Activated T-helper 9 cell treated with anti-CD3 and anti-CD28 coated beads, Interleukin-2, amount 50 U/mL, for 16 hours (primary cell): ENCODE measurements at places on chromosomes 12 and 14.

- DNase-seq = no peak
These were observed 89.6 kb downstream of the SCARB1 start for GRCh38 chr12:124774054-124774461.

- DNase-seq = peak; percentile 60
These were observed 1094.4 kb downstream of the BCL11B start for GRCh38 chr14:98177551-98177950.

- DNase-seq = no peak
These were observed 59.7 kb downstream of the LGMN start for GRCh38 chr14:92688434-92689375.

GRCh38 chr12:464484-465267, 4.9 kb downstream of the B4GALNT3 start:
- DNase-seq = no peak

GRCh38 chr12:53046655-53047220, 3.1 kb upstream of the TNS2 start:
- DNase-seq = no peak

GRCh38 chr12:68667896-68668295, 18.9 kb upstream of the NUP107 start:
- no peak for DNase-seq

- no peak for DNase-seq
These were observed 29.3 kb downstream of the JAG2 start for GRCh38 chr14:105139212-105139825.

DNA sequence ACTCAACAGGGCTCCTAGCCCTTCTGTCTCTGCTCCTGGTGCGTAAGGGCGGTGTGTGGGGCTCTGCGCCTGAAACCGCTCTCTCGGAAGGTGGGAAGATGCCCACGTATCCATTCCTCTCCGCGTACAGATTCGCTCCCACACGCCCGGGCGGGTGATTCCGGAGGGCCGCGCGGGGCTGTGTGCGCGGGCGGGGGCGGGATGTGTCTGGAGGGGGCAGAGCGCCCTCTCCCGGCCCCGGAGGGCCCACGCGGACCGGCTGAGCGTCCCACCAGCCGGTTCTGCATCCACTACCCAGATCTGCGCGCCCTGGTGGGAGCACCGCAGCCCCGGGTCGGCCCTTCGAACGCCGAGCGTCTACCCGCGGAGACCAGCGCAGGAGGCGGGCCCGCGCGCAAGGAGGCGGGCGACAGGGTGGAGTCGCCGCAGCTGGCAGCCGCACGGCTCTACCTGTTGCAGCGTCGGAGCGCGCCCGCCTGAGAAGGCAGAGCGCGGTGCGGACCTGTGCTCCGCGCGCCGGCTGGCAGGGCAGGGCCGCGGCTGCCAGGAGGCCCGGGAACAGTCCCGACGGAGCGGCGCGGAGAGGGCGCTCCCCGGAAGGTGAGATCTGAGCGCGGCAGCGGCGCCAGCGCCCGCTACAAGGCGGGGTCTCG, 1.4 kb upstream of the KCNK13 start:
- DNase-seq = peak; percentile 23

- DNase-seq = no peak
These were observed 9.5 kb upstream of the SAV1 start for GRCh38 chr14:50677527-50678063.

- no peak for DNase-seq
These were observed 414.8 kb downstream of the RMST start for GRCh38 chr12:97877404-97877803.

- DNase-seq = no peak
These were observed 604 bp downstream of the HCFC2 start for GRCh38 chr12:104064842-104065427.

DNA sequence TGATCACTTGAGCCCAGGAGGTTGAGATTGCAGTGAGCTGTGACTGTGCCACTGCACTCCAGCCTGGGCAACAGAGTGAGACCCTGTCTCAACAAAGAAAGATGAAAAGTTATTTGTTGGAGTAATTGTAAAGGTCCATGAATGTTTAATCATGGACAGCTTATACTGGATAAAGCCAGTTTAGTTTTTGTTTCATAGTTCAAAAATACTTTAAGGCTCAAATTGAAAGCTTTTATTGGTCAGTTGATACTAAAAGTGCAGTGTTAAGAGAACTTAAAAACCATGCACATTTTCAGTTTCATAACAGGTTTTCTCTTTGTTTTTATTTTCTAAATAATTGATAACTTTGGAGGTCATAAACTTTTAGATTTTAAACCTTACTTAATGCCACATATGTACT, 108.4 kb downstream of the MON2 start:
- DNase-seq = no peak

- DNase-seq = no peak
These were observed 169.9 kb downstream of the KIF21A start for GRCh38 chr12:39272871-39273655.

GRCh38 chr14:76133103-76133502, 18.6 kb upstream of the GPATCH2L start:
- DNase-seq = no peak

DNA sequence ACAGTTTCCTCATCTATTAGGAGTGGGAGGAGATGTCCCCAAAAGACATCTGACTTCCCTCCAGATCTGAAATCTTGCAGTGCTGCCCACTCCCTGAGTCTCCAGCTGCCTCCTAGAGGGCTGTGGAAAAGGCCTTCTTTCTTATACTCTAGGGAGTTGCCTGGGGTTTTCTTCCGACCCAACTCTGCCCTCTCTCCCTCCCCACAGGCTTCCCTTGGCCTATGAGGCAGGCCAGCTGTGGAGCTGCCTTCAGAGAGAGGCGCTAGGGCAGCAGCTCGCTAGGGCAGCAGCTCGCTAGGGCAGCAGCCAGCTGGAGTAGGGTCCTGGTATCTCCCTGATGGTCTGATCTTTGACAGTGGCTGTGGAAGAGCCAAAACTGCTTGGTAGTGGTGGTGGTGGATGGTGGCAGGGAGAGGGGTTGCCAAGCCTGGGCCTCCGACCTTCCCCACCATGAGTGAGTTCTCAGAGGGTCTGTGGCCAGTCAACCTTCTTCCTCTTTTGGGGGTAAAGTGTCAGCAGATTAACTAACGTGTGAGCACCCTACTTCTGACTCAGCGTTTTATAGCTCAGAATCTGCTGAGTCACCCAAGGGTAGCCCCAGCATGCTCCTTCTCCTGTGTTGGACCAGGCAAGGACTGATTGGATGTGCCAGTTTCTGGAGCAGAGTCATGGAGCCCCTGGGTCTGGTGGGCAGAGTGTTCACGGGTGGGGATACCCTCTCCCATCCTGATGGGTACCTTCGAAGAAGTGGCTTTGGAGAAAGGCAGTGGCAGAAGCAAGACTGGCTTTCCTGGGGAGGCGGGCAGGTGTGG, 2.3 kb downstream of the SLC48A1 start:
- no peak for DNase-seq

GRCh38 chr12:131605304-131605829, 105.5 kb upstream of the SFSWAP start:
- DNase-seq = no peak

DNA sequence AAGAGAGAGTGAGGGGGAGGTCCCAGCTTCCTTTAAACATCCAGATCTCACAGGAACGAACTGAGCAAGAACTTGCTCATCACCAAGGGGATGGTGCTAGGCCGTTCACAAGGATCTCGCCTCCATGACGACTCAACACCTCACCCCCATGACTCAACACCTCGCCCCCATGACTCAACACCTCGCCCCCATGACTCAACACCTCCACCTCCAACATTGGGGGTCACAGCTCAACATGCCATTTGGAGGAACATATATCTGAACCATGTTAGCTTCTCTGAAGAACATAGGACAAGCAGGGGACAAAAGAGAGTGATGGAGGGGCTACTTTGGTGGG, 66.0 kb upstream of the LHX5 start:
- no peak for DNase-seq

- DNase-seq = no peak
These were observed 68.6 kb downstream of the CNTN1 start for GRCh38 chr12:40760821-40761220.

- DNase-seq = no peak
These were observed 25.6 kb upstream of the MBIP start for GRCh38 chr14:36346052-36346451.

GRCh38 chr12:39483597-39483996, 40.7 kb upstream of the KIF21A start:
- no peak for DNase-seq

GRCh38 chr12:6592087-6592486, 15.1 kb downstream of the CHD4 start:
- DNase-seq = no peak

DNA sequence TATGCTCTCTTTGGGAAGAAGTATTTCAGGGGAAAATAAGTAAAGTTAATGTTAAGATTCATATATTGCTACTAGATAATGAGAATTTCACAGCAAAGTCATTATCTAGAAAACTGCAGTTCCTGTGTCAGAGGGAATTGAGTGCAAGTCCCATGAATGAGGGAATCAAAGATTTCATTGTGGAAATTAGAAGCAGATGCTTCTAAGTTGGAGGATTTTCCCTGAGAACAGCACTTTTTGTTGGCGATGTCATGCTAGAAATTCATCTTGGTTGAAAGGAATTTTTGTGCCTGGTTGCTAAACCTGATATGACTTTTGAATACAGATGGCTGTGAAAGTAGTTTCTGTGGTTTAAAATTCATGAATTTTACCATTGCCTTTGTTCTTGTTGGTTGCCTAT, 25.6 kb downstream of the FRMD6 start:
- no peak for DNase-seq

- no peak for DNase-seq
These were observed 122.9 kb downstream of the OTOGL start for GRCh38 chr12:80222261-80222660.

- DNase-seq = no peak
These were observed 53.8 kb downstream of the TESC start for GRCh38 chr12:117045160-117046010.

DNA sequence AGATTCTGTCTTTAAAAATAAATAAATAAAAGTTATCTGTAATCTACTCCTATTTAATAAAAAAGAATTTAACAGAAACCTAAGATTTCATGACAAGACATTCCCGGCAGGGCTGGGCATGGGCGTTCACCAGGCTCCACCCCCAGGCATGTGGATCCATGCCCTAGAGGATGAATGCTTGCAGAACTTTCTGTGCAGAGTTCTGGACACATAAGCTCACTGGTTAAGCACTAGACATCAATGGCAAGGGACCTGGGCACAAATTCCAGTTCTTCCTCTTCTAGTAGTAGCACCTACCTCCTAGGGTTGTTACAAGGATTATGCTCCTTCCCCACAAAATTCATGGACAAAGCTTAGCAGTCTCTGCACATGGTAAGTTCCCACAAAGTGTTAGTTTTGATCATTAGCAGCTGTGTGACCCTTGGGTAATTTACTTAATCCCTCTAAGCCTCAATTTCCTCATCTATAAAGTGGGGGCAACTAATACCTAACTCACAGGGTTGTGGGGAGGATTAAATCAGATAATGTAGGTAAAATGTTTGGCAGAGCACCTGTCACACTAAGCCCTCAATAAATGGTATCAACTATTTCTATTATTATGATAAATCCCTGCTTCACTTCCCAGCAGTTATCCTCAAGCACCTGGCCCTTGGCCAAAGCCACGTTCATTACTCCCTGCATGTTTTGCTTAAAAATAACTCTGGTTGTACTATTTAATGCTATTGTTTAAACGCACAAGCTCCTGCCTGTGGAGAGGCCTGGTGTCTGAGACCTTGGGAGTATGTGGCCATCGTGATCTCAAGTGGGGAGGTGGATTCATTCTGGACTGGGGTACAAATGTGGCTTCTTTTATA, 9.8 kb downstream of the GALNT6 start:
- no peak for DNase-seq

GRCh38 chr14:59481871-59482540, 2.2 kb downstream of the L3HYPDH start:
- DNase-seq = no peak

DNA sequence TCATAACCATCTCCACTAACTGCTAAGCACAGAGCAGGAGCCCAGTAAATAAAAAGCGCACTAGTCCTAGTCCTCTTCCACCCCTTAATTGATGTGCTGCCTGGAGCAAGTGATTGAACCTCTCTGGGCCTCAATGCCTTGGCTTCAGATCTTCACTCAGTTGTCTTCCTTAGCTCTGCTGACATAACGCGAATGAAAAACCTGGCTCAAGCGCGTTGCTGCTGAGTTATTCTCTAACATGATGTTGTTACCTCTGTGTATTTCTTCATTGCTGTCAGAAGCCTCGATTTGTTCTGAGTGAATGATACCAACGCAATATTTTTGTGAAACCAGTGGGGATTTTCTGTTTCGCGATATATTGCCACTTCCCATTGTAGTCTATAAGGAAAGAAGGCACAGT, 185.1 kb upstream of the CCND2 start:
- DNase-seq = no peak

GRCh38 chr12:62129291-62129690, 130.9 kb upstream of the USP15 start:
- DNase-seq = no peak

DNA sequence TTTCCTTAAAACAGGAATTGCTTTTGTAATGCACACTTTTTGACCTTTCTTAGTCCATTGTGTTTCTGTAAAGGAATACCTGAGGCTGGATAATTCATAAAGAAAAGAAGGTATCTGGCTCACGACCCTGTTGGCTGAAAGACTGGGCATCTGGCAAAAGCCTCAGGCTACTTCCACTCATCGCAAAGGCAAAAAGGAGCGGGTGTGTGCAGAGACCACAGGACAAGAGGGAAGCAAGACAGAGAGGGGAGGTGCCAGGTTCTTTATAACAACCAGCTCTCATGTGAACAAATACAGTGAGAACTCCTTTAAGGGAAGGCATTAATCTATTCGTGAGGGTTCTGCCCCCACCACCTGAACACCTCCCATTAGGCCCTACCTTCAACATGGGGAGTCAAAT, 182.1 kb downstream of the C12orf50 start:
- no peak for DNase-seq

DNA sequence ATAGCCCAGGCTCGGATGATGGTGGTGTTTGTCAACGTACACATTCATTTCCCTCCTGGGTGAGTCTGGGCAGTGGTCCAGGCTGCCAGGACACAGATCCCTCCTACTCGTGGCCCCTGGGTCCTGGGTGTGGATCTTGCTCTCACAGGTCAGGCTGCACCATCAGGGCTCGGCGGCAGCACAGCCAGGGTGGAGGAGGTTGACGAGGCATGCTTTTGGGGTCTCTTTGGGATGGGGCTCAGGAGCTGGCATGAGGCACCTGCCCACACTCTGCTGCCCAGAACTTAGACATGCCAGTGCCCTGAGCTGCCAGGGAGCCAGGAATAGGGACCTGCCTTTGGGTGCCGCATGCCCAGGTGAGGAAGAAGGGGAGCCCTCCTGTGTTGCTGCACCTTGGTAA, 9.7 kb downstream of the TMEM121 start:
- no peak for DNase-seq

GRCh38 chr12:88580051-88580871, at the start of gene KITLG:
Gene KITLG, minus strand, starts transcription at chr12:88580471. Its CDS starts 193 bp downstream, at chr12:88580278.
- DNase-seq = no peak

GRCh38 chr12:120061575-120062214, 54.9 kb downstream of the RAB35 start:
- DNase-seq = no peak

DNA sequence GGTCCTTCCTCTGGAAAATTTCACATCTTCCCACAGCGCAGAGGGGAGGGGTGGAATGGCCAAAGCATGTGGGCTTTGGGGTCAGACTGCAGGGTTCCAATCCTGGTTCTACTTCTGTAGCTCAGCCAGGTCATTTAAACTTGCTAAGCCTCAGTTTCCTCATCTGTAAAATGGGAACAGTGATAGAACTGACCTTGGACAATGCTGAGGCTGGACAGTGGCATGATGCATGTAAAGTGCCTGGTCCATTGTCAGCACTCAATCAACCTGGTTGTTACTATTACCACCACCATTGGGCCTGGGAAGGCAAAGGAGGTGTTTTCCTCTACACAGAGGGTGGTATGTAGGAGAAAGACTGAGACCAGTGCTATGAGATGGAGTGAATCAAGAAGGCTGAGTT, 162.8 kb downstream of the VRK1 start:
- DNase-seq = no peak
